ENCODE measurements at places on chromosomes 16 and 17. TPM values are rescaled to one million over a fixed set of nuclear protein-coding genes. Genes with fewer than 3 reads are reported as not detected.

- peak; percentile 50 for DNase-seq
Measured at GRCh38 chr17:67378454-67379250, 1.6 kb downstream of the PITPNC1 start.

DNA sequence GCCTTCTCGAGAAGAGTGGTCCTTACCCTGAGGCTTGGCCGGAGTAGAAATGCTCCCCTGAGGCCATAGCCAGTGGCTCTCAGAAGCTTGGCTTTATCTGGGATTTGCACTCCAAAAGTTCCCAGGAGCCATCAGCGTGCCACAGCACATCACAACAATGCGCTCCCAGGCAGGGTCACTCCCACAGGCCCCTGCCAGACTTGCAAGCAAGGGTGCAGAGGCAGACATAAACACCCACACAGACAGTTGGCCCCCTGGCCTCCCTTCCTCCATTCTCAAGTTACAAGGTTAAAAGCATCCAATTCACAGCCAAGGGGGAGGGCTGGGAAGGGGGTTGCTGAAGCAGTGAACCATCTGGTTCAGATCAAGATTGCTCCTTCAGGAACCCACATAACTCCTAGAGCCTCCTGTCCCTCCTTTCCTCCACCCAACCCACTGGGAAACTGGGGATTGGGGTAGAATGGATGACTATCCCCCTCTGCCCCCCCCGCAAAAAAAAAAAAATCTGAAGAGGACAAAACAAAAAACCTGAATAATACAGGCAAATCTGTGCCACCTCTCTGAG, 1.8 kb downstream of the ST3GAL2 start:
- DNase-seq = no peak

The PABPN1L gene
- not detected for total RNA-seq

DNA sequence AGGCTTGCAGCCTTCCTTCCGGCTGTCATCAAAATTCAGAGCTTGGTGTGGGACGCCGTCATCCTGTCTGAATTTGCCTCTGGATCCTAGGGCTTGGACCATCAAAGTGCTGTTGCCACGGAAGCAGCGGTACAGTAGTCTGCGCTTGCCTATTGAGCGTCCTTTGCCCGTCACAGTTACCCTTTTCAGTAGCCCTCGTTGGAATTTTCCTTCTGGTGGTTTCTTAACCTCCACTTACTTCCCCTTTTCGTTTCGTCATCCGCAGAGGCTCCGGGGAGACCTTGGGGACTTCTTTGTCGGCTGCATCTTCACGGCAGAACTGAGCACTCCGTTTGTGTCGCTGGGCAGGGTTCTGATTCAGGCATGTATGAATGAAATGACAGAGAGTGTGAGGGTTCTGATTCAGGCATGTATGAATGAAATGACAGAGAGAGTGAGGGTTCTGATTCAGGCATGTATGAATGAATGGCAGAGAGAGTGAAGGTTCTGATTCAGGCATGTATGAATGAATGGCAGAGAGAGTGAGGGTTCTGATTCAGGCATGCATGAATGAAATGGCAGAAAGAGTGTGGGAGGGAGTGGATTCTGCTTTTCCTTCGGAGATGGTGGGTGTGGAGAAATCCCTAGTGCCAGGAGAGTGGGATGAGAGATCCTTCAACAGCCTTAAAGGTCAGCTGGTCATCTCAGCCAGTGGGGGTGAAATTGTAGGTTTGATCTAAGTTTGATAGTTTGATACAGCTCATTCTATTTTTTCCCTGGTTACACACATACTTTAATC, 8.0 kb downstream of the TLCD3A start:
- no peak for DNase-seq

The KRT36 gene
- not detected for total RNA-seq

DNA sequence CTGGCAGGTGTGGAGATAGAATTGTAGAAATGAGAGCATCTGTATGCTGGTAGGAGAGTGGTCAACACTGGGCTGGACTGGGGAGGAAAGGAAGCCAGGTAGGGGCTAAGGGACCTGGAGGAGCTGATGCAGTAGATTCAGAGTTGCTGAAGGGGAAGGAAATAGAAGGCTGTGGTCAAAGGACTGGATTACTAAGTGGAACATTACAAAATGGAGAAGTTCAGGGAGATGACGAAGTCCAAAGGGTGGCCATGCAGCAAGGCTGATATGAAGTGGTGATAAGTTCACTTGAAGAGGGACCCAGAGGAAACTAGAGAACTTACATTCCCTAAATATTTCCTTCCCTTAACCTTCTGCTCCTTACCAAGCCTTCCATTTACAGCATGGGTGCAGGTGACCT, 8.6 kb upstream of the CCL2 start:
- DNase-seq = no peak

DNA sequence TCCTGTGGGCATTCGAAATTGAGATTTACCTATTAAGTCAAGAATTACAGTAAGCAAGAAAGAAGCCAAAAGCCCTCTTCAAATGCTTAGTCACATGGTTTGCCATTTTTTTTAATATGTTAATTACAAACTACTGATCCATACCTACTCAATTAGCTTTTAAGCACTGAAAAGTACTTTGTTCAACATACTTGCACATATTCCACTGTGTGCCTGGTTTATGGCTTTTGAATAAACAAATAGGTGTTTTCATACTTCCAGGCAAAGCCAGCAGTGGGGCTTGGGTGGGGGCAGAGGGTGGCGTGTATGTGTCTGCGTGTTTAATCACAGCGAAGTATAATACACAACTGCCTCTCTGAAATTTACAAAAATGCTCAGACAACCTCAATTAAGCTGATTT, 51.4 kb downstream of the GAS7 start:
- DNase-seq = no peak

DNA sequence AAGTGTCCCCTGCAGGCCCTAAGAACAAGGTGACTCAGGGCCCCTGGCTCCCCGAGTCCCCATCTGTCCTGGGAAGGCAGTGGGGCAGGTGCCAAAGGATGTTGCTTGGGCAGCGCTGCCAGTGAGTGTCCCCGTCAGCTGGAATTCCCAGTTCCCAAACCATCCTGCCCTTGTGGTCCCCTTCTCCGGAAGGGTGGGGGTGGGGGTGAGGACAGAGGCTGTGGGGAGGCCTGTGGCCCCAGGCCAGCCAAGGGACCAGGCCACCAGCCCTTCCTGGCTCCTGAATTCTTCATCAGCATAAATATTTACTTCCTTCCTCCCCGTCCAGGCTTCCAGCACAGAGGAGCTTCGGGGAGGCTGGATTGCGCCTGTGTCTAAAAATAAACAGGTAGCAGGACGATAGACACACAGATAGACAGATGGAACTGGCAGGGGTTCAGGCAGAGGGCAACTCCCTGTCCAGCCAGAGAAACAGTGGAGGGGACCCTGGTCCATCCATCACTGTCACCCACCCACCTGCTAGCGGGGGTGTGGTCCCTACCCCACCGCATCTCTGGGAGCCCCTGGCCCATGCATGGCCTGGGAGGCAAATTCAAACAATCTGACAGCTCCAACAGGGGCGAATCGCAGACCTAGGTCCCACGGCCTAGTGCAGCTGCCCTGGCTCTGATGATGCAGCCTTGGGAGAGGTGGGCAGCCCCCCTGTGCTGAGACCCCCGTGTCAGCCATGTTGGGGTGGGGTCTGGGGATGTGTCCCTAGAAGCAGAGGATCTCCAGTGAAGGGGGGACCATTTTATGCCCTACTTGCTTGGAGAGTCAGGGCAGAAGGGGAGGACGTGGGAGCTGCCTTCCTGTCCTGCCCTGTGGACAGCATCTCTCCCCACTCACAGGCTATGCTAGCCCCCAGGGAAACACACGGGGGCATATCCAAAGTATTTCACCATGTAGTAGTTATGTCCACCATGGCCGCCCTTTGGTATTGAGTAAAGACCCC, 13.2 kb downstream of the GLIS2 start:
- no peak for DNase-seq

- DNase-seq = no peak
Measured at GRCh38 chr17:57340160-57340981, 84.0 kb downstream of the MSI2 start.

DNA sequence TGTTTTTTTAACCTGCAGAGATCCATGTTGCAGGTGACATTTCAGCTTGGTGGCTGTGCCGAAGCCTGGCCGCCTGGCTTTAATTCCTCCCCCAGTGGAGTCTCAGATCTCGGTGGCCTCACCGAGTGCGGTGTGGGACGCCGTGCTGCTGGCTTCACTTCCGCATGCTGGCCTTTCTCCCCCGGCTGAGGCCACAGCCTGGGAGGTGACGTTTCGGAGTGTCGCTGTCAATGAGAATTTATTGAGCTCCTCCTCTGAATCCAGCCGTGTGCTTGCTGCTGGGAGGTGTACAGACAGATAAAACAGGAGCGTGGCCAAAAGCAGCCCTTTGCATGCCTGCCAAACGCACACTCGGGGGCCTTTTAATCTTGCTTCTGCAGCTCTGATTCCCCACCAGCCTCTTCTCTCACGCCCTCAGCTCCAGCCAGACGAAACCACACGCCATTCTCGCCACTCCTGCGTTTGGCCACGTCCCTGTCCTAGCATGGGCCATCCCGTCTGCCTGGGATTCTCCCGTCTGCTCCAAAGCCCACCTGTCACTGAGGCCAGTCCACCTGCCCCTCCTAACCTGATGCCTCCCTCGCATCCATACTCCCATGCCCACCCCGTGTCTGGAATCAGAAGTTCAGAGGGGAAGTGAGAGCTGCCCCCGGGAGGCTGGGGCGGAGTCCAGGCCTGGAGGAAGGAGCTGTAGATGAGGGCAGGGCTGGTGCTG, 3.6 kb downstream of the GSE1 start:
- DNase-seq = no peak

DNA sequence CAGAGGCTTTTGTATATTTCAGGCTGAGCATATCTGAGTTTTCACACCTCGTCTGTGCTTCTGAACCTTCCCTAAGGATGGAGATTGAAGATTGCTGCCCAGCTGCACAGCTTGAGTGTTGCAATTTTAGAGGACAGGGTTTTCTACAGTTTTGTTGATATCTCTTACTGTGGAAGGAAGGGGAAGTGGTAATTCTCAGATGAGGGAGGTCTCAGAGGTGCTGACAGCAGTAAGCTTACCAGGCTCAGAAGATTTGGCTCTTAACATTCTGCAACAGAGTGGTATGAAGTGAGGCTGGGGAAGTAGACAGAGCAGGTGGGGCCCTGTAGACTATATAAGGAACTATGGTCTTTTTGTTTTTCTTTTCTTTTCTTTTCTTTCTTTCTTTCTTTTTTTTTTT, 45.8 kb upstream of the ARHGAP17 start:
- no peak for DNase-seq

DNA sequence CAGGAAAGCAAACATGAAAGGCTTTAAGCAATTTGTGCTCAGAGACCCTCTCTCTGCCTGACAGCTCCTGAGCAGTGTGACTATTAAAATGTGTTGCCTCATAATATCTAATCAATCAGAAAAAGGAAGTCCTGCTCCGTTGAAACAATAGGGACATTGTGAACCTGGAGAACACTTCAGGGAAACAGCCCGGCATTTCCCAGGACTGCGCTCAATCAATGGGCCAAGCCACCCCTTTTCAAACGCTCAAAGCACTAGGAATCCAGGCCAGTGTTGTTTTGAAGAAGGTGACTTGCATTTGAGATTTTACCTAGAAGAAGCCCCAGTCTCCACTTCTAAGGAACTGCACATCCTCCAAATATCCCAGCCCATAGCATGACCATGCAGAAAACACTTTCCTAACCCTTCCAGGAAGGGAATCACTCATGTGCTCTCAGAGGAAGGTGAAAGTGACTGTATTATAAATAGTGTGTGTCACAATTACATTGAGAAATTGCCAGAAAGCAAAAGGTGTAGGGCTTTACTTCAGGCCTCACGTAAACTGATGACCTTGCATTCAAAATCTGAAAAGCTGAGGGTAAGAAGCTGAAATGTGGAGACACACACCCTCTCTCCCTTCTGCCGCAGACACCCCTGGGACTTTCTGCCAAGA, 19.4 kb downstream of the CDRT4 start:
- no peak for DNase-seq

The UMOD gene
- not detected for total RNA-seq

GRCh38 chr17:75228847-75229246, 23.4 kb downstream of the NUP85 start:
- no peak for DNase-seq

The RNF43 gene
- total RNA-seq = 0.42 TPM

GRCh38 chr16:64132759-64133361, 989.0 kb downstream of the CDH11 start:
- DNase-seq = no peak

DNA sequence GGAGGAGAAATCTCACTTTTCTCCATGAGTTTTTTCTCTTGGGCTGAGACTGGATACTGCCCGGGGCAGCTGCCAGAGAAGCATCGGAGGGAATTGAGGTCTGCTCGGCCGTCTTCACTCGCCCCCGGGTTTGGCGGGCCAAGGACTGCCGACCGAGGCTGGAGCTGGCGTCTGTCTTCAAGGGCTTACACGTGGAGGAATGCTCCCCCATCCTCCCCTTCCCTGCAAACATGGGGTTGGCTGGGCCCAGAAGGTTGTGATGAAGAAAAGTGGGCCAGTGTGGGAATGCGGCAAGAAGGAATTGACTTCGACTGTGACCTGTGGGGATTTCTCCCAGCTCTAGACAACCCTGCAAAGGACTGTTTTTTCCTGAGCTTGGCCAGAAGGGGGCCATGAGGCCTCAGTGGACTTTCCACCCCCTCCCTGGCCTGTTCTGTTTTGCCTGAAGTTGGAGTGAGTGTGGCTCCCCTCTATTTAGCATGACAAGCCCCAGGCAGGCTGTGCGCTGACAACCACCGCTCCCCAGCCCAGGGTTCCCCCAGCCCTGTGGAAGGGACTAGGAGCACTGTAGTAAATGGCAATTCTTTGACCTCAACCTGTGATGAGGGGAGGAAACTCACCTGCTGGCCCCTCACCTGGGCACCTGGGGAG, 19.1 kb downstream of the NGFR start:
- DNase-seq = no peak

- no peak for DNase-seq
Measured at GRCh38 chr17:57823469-57824401, 26.1 kb downstream of the MRPS23 start.

DNA sequence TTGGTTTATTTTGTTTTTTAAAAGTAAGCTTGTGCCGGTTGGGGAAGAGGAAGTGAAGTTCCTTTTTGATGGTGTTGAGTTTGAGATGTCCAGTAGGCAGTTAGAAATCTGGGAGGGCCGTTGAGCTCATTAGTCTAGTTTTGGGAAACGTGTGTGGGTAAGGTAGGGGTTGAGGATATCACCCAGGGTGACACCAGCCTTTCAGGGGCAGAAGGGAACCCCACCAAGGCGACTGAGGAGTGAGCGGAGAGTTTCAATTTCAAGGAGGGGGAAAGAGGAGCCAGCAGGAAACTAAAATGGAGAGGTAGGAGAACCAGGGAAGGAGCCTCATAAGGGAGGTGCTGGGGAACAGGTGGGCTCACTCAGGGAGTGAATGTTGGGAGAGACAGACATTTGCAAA, 22.7 kb downstream of the HAPSTR1 start:
- DNase-seq = no peak

GRCh38 chr17:5592382-5592781, 8.1 kb upstream of the NLRP1 start:
- no peak for DNase-seq

- DNase-seq = no peak
Measured at GRCh38 chr16:67685388-67686112, 18.9 kb downstream of the C16orf86 start.

DNA sequence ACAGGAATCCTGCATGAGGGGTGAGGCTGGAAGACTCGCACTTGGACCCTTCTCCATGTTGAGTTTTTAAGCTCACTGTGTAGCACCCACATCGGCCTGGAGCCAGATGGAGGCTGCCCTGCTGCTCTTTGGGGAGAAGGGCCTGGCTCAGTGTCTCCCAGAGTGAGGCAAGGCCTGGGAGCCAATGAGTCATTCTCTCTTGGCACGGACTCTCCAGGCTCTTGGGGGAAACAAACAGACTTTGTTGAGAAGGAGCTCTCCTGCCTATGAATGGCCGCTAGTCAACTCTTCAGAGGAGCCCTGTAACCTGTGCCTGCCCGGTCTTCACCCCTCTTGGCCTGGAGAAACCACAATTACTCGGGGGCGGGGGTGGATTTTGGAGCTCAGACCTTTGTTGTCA, 50.8 kb upstream of the MAF start:
- peak; percentile 35 for DNase-seq
